ENCODE measurements at places on chromosomes 2 and 18. TPM values are rescaled to one million over a fixed set of nuclear protein-coding genes. Genes with fewer than 3 reads are reported as not detected.

GRCh38 chr2:63189026-63189425, 138.4 kb downstream of the OTX1 start:
- DNase-seq = no peak

- no peak for DNase-seq
Measured at GRCh38 chr2:57981083-57981768, 65.4 kb upstream of the VRK2 start.

GRCh38 chr18:63119647-63120046, 199.9 kb downstream of the BCL2 start:
- DNase-seq = no peak

CTDP1 gene
- total RNA-seq = 10.2 TPM

DNA sequence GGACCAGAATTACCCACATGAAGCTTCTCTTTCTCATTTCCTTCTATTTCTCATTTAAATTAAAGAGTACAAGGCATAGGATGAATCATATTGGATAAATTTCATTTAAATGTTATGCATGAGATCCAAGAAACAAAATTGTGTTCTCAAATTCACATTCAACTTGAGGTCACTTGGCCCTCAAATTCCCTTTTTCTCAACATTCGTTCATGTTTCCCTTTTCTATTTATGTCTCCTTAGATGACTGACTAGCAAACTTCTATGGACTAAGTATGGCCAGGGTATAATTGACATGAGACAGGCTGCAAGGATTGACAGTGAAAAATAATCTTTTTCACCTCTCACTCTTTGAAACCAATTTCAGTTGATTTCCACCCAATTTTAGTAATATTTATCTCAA, 4.0 kb upstream of the LDLRAD4 start:
- DNase-seq = no peak

DNA sequence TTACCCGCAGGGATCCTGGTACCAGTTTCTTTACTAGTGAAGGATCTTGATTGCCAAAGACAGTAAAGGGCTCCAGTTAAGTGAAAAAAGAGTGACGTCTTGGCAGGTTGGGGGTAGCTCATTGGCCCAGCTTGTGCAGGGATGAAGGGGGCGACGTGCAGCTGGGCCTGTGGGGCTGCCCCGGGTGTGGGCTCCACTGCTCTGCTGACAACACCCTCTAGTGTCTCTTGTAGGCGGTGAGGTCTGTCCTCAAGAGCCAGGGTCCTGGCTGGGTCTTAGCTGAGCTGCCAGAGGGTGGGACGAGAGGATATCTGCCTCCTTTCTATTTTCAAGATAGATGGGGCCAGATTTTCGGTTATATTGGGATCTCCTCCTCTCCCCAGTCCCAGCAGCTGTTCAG, 6.1 kb downstream of the ARHGEF4 start:
- DNase-seq = no peak

DNA sequence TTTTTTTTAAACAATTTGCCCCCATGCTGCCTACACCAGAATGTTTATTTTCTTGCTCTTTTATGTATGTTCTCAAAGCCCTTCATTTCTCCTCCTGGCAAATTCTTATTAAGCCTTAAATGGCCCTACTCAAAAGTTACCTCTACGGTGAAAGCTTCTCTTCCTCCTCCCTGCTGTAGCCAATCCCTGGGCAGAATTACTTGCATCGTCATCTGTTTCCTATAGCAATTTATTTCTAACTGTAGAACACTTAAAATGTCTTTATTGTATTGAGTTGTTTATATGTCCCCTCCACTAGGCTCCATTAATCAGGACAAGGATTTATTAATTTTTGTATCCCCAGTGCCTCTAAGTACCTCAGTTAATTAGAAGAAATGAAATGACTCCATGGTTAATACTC, 2.5 kb upstream of the RAD51AP2 start:
- no peak for DNase-seq

CRACDL gene
- 4.0 TPM for total RNA-seq

PTH2R gene
- not detected for total RNA-seq

TNS1 gene
- total RNA-seq = 783 TPM

DNA sequence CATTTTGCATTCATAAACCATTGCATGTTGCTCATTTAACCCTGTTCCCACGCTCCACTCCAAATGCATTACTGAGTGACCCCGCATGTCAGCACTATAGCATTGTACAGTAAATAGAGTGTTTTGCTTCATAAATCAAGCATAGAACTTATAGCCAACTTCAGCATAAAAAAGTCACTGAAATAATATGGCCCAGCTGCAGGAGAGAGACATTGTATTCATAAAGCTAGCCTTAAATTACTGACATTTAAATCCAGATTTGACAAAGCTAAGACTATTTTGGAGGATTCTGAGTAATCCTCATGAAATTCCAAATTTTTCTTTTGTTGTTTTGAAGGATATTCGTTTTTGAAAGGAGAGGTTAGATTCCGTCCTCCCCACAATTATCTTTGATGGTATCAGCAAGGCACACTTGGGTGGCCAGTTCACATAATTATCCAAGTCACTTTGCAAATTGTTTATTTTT, 320.9 kb upstream of the TCF4 start:
- no peak for DNase-seq

GRCh38 chr18:72235422-72235821, 308.7 kb downstream of the CBLN2 start:
- DNase-seq = no peak

DNA sequence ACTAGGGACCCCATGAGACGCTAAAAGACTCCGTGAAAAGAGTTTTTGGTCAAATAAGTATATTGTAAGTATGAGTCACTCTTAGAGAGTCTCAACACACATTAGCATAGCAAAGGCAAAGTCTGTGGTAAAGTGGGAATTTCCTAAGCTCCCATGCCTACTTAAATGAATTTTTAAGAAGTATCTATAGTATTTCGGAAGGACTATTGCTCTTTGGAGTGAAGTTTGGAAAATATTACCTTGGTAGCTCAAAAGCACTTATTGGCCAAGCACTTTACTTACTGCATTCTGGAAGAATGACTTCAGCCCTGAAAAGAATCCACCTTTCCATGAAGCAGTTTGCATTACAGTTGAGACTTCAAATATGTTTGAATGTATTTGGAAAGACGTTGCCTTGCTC, 57.1 kb downstream of the CAVIN2 start:
- DNase-seq = no peak

RAB27B gene
- total RNA-seq = 0.10 TPM

GRCh38 chr2:112643488-112643887, 2.3 kb upstream of the SLC20A1 start:
- no peak for DNase-seq

OSR1 gene
- total RNA-seq = 8.0 TPM

NDUFS1 gene
- total RNA-seq = 503 TPM

HDLBP gene
- 420 TPM for total RNA-seq

LIMS2 gene
- 274 TPM for total RNA-seq

DNA sequence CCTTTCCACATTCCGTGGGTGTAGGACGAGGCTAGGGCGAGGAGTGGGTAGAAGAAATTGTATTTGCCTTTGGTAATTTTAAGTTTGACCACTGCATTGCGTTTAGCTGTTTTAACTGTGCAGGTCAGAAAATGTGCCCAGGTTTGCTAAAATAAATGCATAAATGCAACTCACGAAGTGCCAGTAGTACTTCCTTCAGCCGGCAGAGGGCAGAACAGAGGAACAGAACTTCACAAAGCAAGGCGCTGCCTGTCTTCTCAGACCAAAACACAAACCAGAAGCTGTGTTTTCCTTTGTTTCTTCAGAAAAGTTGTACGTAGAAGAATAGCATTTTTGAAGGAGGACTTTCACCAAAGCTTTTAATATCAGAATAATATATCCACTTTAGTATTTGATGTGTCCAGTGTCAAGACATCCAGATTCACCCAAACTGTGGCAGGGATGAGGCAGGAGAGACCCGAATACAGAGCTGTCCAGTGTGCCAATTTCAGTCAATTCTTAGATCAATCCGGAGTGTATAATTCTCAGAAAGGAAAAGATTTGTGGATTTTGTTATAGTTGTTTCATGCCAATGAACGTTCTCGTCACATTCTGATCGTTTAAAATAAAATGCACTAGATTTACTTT, 348.6 kb downstream of the DLGAP1 start:
- DNase-seq = peak; percentile 52

GRCh38 chr2:83633423-83633822, 825.7 kb downstream of the SUCLG1 start:
- no peak for DNase-seq

SERPINB4 gene
- not detected for total RNA-seq

GRCh38 chr2:26540306-26540705, 62.4 kb upstream of the OTOF start:
- no peak for DNase-seq

MAL gene
- total RNA-seq = 3.9 TPM

GRCh38 chr2:30768036-30768686, 39.1 kb downstream of the CAPN13 start:
- no peak for DNase-seq

DNA sequence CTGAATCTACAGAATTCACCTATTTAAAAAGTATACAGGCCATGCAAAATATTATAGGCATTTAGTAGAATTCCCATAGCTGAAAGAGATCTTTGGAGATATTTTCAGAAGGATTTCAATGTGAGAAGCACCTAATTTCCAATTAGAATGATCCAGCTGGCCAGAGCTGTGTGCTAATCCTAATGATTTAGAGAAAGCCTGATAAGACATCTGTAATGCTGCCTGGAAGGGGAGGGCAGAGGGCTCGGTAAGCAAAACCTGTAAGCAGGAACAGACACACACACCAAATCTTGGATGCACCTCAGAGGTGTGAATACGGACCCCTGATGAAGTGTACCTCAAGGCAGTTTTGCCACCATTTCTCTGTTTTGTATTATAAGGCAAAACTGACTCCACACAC, 14.0 kb downstream of the SERTAD2 start:
- no peak for DNase-seq

GALNT3 gene
- total RNA-seq = 0.17 TPM

- peak; percentile 52 for DNase-seq
Measured at GRCh38 chr18:34611904-34612303, 98.2 kb upstream of the DTNA start.

DNA sequence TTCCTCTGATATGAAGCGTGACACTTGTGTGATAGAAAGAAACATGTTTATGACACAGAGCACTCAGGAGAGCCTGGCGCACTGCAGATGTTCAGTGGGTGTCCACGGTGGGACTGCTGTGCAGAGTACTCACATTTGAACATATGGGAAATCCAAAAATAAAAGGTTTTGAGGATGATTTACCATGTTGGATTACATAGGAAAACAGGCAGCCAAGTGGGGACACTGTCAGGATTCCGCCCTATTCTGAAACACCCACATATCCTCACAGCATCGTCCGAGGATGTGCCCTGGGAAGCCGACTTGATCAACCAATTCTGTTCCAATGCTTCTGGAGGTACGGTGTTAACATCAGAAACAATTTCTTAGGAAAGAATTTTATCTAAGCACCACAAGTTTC, 263.7 kb downstream of the TGIF1 start:
- DNase-seq = no peak

GRCh38 chr2:97645695-97646629, at the start of gene COX5B:
Gene COX5B (plus strand): TSS chr2:97646062. CDS start chr2:97646087, 25 bp downstream.
- peak; percentile 99 for DNase-seq

DNA sequence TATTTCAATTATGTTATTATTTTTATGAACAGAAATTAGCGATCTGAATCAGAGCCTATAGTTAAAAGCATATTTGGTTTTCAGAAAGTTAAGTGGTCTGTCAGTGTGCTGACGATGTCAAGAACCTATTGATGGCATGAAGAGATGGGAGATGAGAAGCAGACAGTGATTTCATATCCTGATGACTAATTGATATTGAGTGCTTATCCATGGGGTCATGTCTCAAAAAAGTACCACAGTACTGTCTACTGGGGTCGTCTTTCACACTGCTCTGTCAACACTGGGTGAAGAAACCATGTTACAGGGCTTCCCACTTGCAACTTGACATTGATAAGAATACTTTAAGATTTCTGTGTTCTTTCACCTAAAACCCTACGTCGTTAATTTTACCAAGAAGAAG, 297.1 kb downstream of the AFF3 start:
- DNase-seq = no peak

GRCh38 chr2:102761763-102762162, at the start of gene TMEM182:
Gene TMEM182 (plus strand): TSS chr2:102762031. CDS start chr2:102762218, 187 bp downstream.
- peak; percentile 80 for DNase-seq

GRCh38 chr18:44958455-44958854, 277.8 kb downstream of the SETBP1 start:
- no peak for DNase-seq

DNA sequence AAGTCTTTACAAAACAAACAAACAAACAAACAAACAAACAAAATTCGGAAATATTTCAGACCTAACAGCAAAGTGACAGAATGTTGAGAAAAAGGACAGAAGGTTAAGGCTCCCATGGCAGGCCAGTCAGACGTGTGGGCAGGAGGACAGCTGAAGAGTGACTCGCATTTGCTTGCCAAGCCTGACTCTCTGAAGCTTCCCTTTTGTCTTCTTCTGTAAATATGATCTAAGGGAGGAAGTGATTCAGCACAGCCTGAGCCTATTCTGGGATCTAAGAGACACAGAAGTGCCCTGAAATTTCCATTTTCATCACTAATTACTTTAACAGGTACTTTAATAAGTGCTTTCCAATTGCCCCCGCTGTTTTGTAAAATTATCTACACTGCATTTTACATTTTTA, 134.0 kb upstream of the LYPD1 start:
- no peak for DNase-seq

PRSS56 gene
- 0.15 TPM for total RNA-seq

- no peak for DNase-seq
Measured at GRCh38 chr2:65061910-65062339, 5.7 kb downstream of the CEP68 start.

MC2R gene
- not detected for total RNA-seq

DNA sequence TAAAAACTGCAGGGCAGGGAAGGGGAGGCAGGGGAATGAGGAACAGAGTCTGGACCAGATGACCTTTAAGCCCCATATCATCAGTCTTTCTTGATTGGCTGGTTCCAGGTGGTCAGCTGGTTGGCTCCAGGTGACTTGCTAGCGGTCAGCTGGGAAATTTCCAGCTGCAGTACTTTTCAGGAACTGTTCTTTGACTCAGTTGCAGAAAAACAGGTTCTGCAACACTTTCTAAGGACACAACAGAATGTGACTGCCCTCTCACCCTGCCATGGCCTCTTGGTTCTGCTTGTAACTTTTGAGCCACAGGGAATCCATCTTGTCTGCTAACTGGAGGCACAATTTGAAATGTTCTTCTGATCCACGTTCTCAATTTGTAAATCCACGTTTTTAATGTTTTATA, 278.3 kb upstream of the LRATD1 start:
- DNase-seq = no peak

GRCh38 chr2:74328573-74328972, 14.6 kb downstream of the SLC4A5 start:
- DNase-seq = no peak

- DNase-seq = no peak
Measured at GRCh38 chr2:18552351-18553077, 7.9 kb downstream of the RDH14 start.

Data from left ventricle myocardium superior (tissue), 1 donor.